GM18507 (cell line): ENCODE measurements at places on chromosomes 12 and 14.

DNA sequence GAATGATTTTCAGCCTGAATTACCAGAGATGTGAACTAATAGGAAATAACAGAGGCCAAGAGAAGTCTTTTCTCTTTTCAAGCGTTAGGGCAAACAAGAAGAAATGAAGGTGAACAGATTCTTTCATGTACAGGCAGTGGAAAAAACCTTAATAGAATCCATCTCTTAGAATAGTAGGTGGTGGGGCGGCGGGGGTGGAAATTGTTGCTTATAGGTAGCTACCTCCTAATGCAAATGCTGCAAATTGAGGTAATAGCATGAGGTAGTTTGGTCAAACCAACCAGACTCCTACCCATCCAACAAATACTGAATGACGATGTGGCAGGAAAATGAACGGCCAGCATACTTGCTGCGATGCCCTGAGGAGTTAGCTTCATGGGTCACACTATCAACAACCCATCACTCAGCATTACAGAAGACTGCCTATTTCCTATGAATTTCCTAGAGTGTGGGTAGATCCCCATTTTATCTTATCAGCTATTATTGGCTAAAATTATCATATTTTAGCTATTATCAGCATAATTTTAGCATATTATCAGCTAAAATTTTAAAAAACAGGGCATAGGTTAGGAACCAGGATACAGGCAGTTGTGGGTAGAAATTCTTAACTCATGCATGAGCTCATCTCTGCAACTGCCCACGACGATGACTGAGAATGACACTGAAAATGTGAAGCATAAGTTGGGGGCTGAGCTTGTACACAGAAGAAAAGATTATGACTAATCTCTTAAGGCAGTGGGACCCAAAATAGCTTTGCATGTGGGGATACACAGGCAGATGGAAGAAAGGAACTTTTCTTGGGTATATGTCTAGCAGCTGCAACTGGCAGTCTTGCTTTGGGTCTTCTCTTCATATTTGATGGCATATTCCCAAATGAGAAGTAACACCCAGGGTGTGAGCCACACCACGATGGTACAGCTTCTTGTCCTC is 68.7 kb downstream of the NIN start:
- no peak for DNase-seq

- DNase-seq: no peak
Measured at GRCh38 chr12:81866081-81866480, 106.9 kb upstream of the PPFIA2 start.

- DNase-seq: no peak
Measured at GRCh38 chr14:101076451-101077198, 173.1 kb upstream of the RTL1 start.

- DNase-seq: no peak
Measured at GRCh38 chr14:69795691-69796090, 1.4 kb downstream of the SLC10A1 start.

DNA sequence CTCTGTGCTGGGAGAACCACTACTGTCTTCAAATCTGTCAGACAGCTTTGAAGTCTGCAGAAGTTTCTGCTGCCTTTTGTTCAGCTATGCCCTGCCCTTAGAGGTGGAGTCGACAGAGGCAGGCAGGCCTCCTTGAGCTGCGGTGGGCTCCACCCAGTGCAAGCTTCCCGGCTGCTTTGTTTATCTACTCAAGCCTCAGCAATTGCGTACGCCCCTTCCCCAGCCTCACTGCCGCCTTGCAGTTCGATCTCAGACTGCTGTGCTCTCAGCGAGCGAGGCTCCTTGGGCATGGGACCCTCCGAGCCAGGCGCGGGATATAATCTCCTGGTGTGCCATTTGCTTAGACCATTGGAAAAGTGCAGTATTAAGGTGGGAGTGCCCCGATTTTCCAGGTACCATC is 25.1 kb upstream of the KLRB1 start:
- no peak for DNase-seq

- no peak for DNase-seq
Measured at GRCh38 chr12:57894399-57895292, 46.7 kb upstream of the ATP23 start.

DNA sequence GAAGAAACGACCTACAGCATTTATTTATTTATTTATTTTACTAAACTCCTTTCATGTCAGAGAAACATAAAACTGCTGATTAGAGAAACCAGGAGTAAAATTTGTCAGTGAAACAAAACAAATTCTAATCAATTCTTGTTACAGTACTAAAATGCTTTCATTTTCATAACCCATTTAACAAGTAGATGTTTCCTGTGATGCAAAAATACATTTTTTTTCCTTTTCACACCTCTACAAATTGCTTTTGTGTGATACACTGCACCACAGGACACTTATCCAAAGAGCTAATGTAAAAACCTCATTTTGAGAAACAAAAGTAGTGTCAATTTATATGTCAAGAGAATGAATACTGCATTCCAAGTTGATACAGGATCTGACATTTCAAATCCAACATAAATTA is 155.1 kb downstream of the SYT1 start:
- no peak for DNase-seq

GRCh38 chr12:113070117-113070906 is 13.8 kb downstream of the DTX1 start:
- DNase-seq: peak; percentile 51

DNA sequence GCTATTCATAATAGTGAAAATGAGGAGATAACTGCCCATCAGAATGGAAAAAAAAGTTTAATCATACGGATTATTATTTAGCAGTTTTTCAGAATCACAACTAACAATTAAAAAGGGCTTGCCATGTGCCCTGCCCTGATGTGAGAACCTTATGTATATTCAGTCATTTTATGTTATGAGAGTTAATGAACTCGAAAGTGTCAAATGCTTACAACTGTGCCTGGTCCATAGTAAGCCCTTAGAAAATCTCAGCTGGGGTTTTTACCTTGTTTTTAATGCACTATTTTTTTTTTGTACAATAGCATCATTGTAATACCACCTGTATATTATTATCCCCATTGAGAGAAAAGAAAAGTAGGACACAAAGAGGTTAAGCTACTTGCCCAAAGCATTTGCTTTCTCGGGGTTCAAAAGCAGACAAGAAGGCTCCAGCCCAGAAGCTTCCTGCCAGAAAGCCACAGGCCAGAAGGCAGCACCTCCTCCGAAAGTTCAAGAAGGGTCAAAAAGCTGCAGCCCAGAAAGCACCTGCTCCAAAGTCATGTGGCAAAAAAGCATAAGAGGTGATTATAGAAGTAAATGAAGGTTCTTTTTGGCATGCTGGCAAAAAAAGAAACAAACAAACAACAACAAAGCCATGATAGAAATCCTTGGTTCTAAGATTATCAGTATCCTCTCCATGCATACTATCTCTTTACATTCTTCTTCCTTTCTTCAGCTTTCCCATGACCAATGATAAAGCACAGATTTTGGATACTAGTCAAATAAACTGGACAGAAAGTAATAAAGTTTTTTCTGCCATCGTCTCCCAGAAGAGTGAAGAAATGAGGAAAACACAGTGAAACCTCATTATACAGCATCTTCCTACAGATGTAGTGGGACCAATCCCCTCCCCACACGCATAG is 59.1 kb upstream of the NAP1L1 start:
- DNase-seq: no peak
